ENCODE measurements at places on chromosomes 2 and 18. TPM values are rescaled to one million over a fixed set of nuclear protein-coding genes. Genes with fewer than 3 reads are reported as not detected.

DNA sequence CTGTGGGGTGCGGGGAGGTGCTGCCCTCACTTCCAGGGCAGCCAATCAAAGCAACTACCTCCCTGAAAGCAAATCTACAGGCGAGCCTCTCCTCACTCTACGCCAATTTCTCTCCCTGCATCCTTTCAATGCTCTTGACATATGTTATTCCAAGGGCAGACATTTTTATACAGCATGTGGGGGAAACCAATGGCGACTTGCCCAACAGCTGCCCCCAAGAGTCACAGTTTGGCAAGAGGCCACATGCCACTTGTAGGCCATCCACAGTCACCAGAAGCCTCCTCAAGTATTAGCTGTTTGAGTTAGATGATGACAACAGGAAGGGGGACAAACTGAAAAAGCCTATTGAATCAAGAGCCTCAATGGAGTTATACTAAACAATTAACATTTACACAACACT is 114.6 kb downstream of the MYO5B start:
- DNase-seq: no peak
- peaks cover 12% of the 10 kb centered on the region for H3K27me3 ChIP-seq
- H3K4me3 ChIP-seq: no peak overlapping the region
- H3K4me1 ChIP-seq: peaks cover 2% of the 10 kb centered on the region

GRCh38 chr2:102803041-102803896 is 41.4 kb downstream of the TMEM182 start:
- DNase-seq: no peak
- no peak overlapping the region for H3K4me3 ChIP-seq
- H3K36me3 ChIP-seq: peaks cover 40% of the 10 kb centered on the region
- peaks cover 17% of the 10 kb centered on the region for H3K4me1 ChIP-seq
- H3K27me3 ChIP-seq: peaks cover 3% of the 10 kb centered on the region

The TMEM214 gene
- total RNA-seq: 52.4 TPM

- no peaks in the 10 kb centered on the region for H3K27me3 ChIP-seq
- H3K27ac ChIP-seq: no peak overlapping the region
- H3K36me3 ChIP-seq: no peaks in the 10 kb centered on the region
- H3K4me3 ChIP-seq: no peak overlapping the region
Observed at GRCh38 chr18:44388329-44388728, 292.4 kb upstream of the SETBP1 start.

DNA sequence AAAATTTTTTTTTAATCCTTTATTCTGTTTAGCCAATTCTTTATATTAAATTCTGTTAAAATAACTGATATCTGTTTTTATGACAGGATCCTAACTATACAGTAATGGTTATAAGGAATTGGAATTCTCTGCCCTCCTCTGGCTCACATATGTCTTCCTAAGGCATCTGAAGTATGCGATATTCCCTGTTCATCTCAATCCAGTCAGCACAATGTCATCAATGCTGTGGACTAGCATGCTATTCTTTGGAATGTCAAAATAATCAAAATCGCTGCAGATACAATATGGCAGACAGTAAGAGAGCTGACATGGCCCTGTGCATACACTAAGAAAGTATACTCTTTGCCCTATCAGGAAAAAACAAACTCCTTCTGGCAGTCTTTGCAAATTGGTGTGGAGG is 107.6 kb downstream of the AP1S3 start:
- no peak overlapping the region for H3K4me3 ChIP-seq
- no peaks in the 10 kb centered on the region for H3K4me1 ChIP-seq
- H3K27ac ChIP-seq: no peak overlapping the region
- H3K36me3 ChIP-seq: no peaks in the 10 kb centered on the region
- no peaks in the 10 kb centered on the region for H3K27me3 ChIP-seq
- no peak for DNase-seq

All from activated CD4-positive, alpha-beta memory T cell treated with anti-CD3 and anti-CD28 coated beads for 36 hours (primary cell).